Fibroblast of upper back skin (primary cell): ENCODE measurements at places on chromosomes 1 and 21.
A peak's percentile ranks its signal among the peaks of the same experiment; 100 is the strongest.

DNA sequence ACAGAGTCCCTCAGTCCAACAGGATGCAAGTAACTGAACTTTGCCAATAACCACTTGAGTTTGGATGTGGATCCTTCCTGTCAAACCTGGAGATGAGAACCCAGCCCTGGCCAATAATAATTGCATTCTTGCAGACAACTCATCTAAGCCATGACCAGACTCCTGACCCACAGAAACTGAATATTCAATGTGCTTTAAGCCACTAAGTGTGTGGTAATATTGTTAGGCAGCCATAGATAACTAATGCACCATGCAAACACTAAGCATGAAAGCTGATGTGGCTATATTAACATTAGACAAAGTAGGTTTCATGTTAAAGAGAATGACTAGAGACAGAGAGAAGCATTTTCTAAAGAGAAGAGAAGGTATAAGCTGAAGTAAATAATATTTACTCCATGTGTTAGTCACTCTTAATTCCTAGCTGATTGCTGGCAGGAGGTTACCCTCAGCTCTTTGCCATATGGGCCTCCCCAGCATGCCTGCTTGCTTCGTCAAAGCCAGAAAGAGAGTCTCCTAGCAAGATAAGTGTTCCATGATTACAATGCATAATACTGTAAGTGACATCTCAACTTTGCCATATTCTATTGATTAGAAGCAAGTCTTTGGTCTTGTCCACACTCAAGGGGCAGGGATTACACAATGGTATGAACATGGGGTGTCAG lies 276.4 kb upstream of the PLXNA2 start:
- no peak for DNase-seq

GRCh38 chr1:156103521-156103947 lies 11.0 kb upstream of the LMNA start:
- DNase-seq: peak; percentile 73

DNA sequence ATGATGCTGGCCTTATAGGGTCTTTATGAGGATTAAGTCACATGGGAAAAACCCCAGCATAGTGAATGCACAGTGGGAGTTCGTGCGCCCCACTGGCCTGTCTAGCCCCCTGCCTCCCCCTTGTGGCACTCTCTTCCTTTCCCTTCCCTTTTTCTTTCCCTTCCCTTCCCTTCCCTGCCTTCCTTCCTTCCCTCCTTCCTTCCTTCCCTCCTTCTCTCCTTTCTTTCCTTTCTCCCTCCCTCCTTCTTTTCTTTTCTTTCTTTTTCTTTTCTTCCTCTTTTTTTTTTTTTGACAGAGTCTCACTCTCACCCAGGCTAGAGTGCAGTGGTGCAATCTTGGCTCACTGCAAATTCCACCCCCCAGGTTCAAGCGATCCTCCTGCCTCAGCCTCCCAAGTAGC lies 38.6 kb downstream of the HTR6 start:
- DNase-seq: no peak

GRCh38 chr1:215807218-215807617 lies 240.1 kb downstream of the KCTD3 start:
- DNase-seq: no peak

DNA sequence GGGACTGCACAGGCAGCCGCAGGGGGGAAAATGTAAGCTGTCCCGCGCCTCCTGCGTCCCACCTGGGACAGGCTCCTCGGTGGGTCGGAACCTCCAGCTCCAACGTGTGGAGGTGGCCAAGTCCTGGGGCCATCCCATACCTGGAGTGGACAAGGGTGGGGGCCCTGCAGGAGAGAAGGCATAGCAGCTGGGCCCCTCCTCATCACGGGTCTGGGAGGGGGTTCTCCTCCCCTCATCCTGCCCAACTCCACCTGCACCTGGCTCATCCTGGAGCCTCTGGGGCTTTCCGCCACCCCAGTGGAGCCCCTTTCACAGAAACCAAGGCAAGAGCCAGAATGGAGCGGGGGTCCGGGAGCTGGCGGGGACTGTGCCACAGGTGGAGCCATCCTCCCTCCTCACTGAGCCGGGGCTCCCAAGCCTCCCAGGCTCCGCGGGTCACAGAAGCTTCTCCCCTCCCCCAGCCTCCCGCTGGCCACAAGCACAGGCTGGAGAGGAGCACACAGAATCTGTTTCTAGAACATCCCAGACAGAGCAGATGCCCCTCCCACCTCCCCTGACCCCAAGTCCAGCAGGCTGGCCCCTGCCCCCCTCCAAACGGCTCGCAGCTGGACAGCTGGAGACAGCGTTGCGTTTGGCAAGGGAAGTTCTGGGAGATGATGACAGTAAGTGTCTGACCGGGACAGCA lies 65.8 kb downstream of the MEGF6 start:
- no peak for DNase-seq

DNA sequence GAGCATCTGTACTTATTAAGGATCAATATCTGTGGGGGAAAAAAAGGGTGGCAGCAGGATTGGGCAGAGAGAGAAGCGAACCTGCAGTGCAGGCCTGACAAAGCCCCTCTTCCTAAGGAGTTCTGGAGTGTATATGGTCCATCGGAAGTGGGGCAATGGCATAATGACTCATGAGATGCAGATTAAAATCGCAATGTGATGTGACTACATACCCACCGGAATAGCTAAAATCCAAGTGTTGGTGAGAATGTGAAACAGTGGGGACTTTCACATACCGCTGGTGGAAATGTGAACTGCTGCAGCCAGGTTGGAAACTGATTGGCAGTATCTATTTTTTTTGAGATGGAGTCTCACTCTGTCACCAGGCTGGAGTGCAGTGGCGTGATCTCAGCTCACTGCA lies 8.2 kb upstream of the CREG1 start:
- DNase-seq: no peak

- DNase-seq: no peak
These were observed 32.0 kb upstream of the B3GALT5 start for GRCh38 chr21:39580744-39581143.

DNA sequence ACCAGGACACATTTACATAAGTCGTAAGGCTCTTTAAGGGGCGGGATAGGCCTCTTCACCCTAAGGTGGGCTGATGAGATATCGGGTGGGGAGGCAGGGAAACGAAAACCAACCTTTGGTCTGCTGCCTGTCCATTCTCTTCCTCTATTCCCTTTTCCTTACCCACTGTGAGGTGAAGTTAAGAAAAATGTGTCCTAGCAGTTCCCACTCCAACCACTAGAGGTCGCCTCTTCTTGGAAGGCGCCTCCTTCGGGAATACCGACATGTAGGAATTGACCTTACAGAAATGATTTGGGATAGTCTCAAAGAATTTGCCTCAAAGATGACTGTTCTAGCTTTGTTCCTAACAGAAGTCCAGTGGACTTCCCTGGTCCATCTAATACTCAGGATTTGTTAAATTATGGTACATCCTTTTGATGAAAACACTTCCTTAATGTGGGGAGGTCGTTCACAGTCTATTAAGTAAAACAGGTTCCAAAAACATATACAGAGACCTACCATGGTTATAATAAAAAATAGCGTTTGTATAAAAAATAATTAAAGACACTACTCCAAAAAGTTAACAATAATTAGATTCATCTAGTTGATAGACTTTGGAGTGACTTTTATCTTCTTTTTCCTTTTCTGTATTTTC lies 14.1 kb downstream of the AZIN2 start:
- DNase-seq: peak; percentile 76

GRCh38 chr1:25619101-25619890 lies 2.7 kb downstream of the MAN1C1 start:
- no peak for DNase-seq

GRCh38 chr1:93108335-93108734 lies 29.3 kb downstream of the MTF2 start:
- no peak for DNase-seq

- DNase-seq: no peak
These were observed 41.6 kb downstream of the CATSPERE start for GRCh38 chr1:244502630-244503029.

DNA sequence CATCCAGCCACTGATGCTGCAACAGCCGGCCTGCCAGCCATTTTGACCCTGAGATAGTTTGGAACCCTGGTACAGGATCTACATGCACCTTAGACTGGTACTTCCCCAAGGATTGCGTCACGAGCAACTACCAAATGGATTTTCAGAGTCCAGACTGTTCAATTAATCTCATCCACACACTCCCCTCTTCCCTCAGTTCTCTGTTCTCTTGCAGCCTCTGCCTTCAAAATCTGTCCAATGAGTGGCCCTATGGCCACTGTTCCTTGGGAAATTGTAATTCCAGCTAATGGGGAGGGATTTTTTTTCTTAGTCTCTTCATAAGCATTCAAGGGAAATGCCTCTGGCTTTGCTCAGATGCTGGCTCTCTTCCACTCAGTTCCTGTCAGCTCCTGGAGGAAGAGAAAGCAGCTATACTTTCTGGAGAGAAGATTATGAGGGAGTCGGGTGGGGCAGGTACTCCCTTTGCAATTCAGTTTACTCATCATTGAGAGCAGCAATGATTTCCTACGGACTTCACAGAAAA lies 19.8 kb upstream of the UAP1 start:
- DNase-seq: peak; percentile 99

DNA sequence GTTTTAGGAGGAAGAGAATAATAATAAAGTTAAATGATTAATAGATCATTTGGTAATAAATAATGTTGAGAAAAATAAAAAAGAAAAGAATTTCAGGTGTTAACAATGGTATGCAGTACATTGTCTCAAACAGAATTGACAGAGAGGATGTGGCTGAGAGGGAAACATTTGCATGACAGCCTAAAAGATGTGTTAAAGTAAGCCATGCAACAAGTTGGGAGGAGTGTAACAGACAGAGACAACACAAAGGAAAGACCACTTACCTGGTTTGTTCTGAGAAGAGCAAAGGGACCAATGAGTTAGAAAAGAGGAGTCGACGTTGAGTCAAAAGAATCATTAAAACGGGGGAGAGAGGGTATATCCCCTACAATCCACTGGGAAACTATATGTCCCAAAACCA lies 814.0 kb downstream of the KCNT2 start:
- DNase-seq: no peak

DNA sequence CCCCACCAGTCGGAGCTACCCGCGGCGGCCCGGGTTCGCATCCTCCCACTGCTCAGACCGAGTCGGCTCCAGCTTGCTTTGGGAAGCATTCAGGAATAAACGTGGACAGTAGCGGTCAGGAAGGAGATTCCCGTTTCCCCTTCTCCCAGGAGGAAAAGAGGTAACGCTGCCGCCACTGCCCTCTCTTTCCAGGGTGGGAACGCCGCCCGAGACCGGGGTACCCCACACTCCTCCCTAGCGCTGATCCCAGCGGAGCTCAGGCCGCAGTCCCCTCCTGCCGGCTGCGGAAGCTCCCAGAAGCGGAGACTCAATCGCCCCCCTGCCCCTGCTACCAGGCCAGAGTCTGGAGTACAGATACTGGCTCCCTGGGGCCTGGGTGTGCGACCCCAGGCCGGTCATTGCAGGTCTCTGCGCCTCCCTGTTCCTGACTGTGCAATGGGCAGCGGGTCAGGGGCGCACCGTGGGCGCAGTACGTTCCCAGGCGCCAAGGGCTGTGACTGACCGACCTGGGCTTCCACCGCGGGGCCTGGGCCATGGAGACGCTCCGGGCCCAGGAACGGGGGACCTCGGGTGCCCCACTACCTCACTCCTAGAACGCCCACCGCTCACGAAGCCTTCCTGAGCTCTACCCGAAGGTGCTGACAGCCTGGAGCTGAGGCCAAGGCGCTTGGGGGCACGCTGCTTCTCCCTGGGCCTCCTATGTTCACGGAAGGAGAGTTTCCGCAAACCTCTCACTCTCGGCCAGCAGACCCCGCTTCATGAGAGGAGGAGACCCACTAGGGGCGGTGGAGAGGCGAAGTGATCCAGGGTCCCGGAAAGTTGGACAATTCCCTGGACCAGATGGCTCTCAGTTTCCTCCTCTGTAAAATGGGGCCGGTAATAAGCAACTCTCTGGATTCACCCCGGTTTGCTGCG lies 7.8 kb downstream of the DMRTA2 start:
- DNase-seq: no peak

DNA sequence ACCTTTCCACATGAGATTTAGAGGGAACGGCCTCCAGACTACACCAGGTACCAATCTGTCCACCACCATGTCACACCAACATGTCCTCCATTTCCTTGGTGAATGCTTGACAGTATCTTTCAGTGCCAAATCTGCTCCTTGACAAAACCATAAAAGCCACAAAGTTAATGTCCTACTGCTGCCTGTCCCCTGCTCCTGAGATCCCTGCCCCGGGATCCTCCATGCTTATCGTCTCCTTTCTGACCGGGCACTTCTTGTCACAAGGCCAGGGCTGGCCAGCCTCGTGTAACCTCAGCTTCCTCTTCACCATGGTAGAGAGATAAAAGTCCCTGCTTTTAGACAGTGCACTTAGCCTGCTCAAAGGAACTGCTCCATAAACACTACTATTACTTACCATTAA lies 136.2 kb downstream of the NAV1 start:
- DNase-seq: no peak

DNA sequence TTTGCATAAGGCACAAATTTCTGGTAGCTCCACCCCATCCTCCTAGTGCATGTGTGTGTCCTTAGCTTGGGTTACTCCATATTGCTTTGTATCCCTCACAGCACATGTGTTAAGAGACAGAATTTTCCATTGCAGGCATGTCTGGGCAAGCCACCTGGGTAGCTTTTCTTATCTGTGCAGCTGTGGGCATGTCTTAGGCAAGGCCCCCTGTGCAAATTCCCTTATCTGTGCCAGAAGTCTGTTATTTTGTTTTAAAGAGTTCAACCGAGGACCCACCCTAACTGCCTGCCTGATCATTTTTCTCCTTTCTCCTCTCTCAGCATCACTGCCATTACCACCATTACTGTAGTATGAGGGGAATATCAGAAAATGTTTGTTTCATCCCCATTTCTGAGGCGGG lies 131.9 kb downstream of the CYYR1 start:
- no peak for DNase-seq

DNA sequence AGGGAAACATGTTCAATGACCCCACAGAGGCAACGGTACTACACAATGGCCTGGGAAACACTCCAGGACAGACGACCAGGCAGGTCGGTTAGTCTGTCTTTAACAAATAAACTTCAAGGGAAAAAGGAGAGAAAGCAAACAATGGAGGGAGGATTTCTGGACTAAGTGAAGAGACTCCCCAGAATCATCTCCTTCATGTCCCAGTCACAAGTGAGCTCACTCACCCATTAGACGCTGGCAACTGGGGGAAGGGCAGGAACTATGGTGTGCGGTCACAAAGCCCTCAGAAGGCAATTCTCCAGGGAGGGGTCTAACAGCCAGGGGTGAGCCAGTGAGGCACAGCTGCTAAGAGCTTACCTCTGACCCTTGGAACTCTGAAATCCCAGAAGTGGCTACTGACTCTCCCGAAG lies 55.7 kb upstream of the NADK start:
- DNase-seq: peak; percentile 24

GRCh38 chr1:79845936-79846335 lies 839.4 kb upstream of the ADGRL4 start:
- DNase-seq: peak; percentile 31
